Activated naive CD4-positive, alpha-beta T cell treated with anti-CD3 and anti-CD28 coated beads for 36 hours (primary cell): ENCODE measurements at places on chromosomes 1 and 21. TPM values are rescaled to one million over a fixed set of nuclear protein-coding genes. Genes with fewer than 3 reads are reported as not detected.

The TRIM67 gene
- not detected for total RNA-seq

DNA sequence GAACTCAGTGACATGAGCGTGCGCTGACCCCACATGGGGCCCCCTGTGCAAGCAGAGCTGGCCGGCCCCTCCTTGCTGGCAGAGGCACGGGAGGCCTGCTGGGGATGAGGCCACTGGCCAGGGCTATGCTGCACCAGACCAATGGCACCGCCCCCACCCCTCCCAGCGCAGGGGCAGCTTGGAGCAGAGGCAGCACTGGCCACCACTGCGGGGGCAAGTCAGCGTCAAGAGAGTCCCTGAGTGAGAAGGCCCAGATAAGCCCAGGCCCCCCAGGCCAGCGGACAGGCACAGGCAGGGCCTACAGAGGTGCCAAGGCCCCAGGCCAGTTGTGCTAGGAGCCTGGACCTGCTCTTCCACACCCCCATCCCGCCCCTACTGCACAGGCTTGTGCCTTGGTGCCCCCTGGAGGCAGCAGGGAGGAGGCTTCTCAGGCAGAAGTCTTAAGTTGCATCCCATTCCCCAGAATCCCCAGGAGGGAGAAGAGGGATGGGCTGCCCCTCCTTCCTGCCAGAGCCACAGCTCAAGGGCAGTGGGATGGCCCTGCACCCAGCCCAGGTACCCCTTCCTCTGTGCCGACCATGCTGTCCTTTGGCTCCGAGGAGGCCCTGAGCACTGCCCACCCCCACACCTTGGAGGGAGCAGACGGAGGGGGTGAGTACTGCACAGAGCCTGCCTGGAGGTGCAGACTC is 35.8 kb downstream of the EPHX1 start:
- H3K36me3 ChIP-seq = peaks cover 4% of the 10 kb centered on the region
- H3K27me3 ChIP-seq = no peaks in the 10 kb centered on the region
- peak; percentile 49 for DNase-seq
- no peak overlapping the region for H3K4me3 ChIP-seq
- H3K27ac ChIP-seq = no peak overlapping the region

The SPAG17 gene
- total RNA-seq = not detected

DNA sequence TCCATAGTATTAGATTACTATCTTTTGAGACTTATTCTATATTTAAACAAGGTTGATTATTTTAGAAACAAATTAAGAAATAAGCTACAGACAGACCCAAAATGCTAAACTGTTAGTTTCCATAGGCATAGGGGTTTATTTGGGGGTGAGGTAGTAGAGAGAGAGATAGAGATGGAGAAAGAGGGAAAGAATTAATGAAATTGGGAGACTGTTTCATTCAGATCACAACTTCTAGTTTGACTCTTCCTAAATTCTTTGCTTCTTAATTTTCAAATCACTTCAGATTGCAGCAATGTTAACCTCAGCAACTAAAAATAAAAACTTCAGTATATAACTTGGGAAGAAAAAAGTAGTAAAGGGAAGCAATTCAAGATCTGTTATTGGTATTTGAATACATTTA is 3.4 kb downstream of the JUN start:
- peaks cover 18% of the 10 kb centered on the region for H3K36me3 ChIP-seq
- H3K4me3 ChIP-seq = no peak overlapping the region
- H3K27me3 ChIP-seq = peaks cover 8% of the 10 kb centered on the region
- DNase-seq = no peak
- peaks cover 16% of the 10 kb centered on the region for H3K4me1 ChIP-seq
- H3K27ac ChIP-seq = no peak overlapping the region

GRCh38 chr1:240878631-240879030 is 266.7 kb upstream of the GREM2 start:
- H3K27me3 ChIP-seq = no peaks in the 10 kb centered on the region
- H3K4me1 ChIP-seq = no peaks in the 10 kb centered on the region
- H3K4me3 ChIP-seq = no peak overlapping the region
- no peak for DNase-seq
- H3K27ac ChIP-seq = no peak overlapping the region

DNA sequence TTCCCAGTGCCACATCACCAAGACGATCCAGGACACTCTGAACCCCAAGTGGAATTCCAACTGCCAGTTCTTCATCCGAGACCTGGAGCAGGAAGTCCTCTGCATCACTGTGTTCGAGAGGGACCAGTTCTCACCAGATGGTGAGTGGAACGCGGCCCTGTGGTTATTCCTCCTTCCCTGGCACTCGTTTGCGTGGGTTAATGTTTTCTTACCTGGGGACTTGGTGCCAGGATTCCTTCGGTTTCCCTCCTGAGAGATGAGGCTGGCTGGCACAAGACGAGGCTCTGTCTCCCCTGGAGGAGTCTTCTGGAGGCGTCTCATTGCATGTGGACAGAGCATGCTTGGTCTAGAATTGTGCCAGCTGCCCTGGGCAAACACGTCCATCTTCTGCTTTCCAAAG is 29.3 kb downstream of the ATP5PO start:
- H3K27me3 ChIP-seq = no peaks in the 10 kb centered on the region
- no peak overlapping the region for H3K27ac ChIP-seq
- H3K4me3 ChIP-seq = no peak overlapping the region
- no peak for DNase-seq

DNA sequence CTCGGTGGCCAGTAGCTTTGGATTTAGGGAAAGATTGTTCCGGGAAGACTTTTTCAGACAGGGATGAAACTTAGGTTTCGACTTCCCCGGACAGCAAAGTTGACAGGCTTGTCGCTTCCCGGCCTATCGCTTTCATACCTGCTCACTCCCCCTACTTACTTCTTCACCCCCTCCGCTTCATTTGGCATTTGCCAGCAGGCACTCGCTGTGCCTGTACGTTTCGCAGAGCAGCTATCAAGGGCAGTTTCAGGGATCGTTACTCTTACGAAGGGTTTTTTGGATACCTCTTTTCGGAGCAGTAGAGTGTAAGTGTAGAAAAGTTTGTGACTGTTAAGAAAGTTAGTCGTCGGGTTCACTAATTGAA is 393 bp downstream of the BLZF1 start:
- DNase-seq = peak; percentile 42
- H3K27me3 ChIP-seq = no peaks in the 10 kb centered on the region
- no peak overlapping the region for H3K4me3 ChIP-seq
- H3K36me3 ChIP-seq = no peaks in the 10 kb centered on the region
- no peak overlapping the region for H3K27ac ChIP-seq

- no peaks in the 10 kb centered on the region for H3K36me3 ChIP-seq
- H3K4me1 ChIP-seq = peaks cover 64% of the 10 kb centered on the region
- no peak for DNase-seq
- H3K27ac ChIP-seq = no peak overlapping the region
Observed at GRCh38 chr1:54329312-54330003, 76.7 kb downstream of the SSBP3 start.

DNA sequence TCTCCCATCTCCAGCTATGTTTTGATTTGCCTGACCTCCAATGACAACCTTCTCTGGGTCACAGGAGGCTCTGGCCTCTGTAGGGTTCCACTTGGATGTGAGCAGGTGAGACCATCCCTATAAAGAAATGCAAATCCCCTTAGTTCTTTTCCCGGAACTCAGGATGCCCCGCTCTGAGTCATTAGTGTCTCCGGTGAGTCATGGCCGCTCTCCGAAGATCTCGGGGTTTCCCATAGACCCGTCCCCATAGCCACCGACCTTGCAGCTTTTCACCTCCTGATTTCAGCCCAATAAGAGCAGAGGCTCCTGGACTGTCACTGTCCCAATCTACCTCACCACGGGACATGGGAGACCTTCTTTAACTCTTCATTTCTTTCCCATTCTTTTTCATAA is 98.2 kb downstream of the PGBD5 start:
- H3K27me3 ChIP-seq = no peaks in the 10 kb centered on the region
- H3K36me3 ChIP-seq = no peaks in the 10 kb centered on the region
- no peak overlapping the region for H3K27ac ChIP-seq
- H3K4me3 ChIP-seq = no peak overlapping the region

GRCh38 chr1:223716302-223716862 is 4.0 kb downstream of the CAPN2 start:
- H3K36me3 ChIP-seq = peaks cover 8% of the 10 kb centered on the region
- DNase-seq = peak; percentile 49
- H3K4me3 ChIP-seq = peak overlapping the region; percentile 5
- no peaks in the 10 kb centered on the region for H3K27me3 ChIP-seq

The PDC gene
- not detected for total RNA-seq

DNA sequence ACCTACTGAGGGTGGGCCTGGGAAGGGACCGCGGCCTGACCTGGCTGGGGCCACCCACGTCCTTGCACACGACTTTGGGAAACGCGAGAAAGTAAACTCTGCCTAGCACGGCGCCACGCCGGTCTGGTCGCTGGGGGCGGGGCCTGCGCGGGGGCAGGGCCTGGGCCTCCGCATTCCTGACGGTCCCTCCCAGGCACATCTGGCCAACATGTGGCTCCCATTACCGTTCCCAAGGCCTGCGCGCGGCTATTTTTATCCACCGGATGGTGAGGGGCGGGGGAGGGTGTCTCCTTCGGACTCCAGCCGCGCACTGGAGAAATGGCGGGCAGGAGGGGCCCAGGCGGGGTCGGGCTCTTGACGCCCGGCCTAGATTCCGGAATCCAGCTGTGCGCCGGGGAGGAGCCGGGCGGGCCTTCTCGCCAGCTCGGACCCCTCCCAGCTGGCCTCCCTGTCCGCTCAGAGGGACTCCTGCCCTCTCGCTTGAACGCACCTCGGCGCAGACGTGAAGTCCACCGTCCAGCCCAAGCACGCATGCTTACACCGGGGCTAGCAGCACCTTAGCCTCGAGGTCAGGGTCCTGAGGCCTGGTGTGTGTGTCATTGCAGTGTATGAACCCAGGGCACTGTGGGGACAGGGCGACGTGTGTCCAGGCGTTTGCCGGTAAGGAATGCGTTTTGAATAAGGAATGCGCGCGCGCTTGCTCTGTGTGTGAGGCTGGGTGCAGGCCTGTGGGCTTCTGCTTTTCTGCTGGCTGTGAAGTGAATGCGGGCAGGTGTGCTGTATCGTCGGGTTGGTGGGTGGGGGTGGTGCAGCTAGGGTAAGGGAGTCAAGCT is 2.1 kb downstream of the EVA1B start:
- peaks cover 16% of the 10 kb centered on the region for H3K4me1 ChIP-seq
- no peak overlapping the region for H3K27ac ChIP-seq
- DNase-seq = no peak
- H3K27me3 ChIP-seq = peaks cover 5% of the 10 kb centered on the region
- H3K36me3 ChIP-seq = no peaks in the 10 kb centered on the region
- peak overlapping the region; percentile 36 for H3K4me3 ChIP-seq

GRCh38 chr1:114669562-114670082 is at the start of gene DENND2C:
Gene DENND2C, minus strand, starts transcription at chr1:114670049. Its CDS starts 44,065 bp downstream, at chr1:114625984.
- no peaks in the 10 kb centered on the region for H3K36me3 ChIP-seq
- peaks cover 4% of the 10 kb centered on the region for H3K4me1 ChIP-seq
- no peak within 1 kb of the TSS for H3K27ac ChIP-seq
- peak within 1 kb of the TSS; percentile 87 for H3K4me3 ChIP-seq

GRCh38 chr1:63628607-63629006 is 35.4 kb downstream of the PGM1 start:
- H3K27ac ChIP-seq = no peak overlapping the region
- H3K36me3 ChIP-seq = peaks cover 12% of the 10 kb centered on the region
- H3K4me1 ChIP-seq = peaks cover 8% of the 10 kb centered on the region

GRCh38 chr1:21963477-21964217 is 13.2 kb upstream of the CELA3B start:
- H3K4me1 ChIP-seq = peaks cover 3% of the 10 kb centered on the region
- H3K27ac ChIP-seq = peak overlapping the region; percentile 11
- no peaks in the 10 kb centered on the region for H3K27me3 ChIP-seq

DNA sequence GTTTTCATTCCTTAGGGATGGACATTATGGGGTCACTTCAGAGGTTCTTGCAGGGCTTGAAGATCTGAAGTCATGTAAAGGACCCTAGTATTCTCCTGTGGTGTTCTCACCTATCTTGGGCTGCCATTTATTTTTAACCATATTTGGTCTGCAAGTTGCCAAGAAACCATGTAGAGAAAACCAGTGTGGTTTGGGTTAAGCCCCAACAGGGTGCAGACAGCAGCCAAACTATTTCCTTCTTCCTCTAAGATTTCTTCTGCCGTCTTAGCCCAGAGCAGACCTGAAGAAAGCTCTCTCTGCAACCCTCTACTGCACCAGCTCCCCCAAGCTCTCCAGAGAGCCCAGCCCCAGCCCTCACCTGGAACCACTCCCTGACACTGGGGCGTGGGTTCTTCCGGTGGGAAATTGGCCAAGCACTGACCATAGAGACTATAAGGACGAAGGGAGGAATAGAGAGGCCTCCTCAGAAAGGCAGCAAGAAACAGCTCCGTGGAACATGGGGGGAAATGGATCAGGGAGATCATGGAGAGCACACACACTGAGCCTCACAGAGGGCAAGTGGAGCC is 136.6 kb downstream of the SYF2 start:
- peaks cover 45% of the 10 kb centered on the region for H3K4me1 ChIP-seq
- no peaks in the 10 kb centered on the region for H3K27me3 ChIP-seq
- peak overlapping the region; percentile 4 for H3K27ac ChIP-seq

DNA sequence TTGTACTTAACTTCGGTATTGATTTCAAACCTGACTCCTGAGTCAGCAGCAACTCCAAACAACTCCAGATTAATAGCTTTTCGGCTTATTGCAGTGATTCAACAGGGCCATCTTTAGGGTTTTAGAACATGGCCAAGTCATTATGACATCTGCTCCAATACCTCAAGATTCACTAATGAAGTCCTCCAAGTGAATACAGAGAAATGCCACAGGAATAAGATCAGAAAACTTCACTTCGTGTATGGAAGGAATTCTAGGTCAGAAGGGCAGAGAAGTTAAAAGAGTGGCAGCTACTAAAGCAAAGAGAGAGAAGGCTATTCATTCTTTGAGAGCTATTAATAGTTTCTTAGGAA is 7.6 kb upstream of the C1orf116 start:
- no peak overlapping the region for H3K4me3 ChIP-seq
- no peak overlapping the region for H3K27ac ChIP-seq
- H3K36me3 ChIP-seq = peaks cover 5% of the 10 kb centered on the region
- H3K4me1 ChIP-seq = peaks cover 22% of the 10 kb centered on the region
- no peak for DNase-seq

The PROK1 gene
- not detected for total RNA-seq

The CITED4 gene
- 2.4 TPM for total RNA-seq

DNA sequence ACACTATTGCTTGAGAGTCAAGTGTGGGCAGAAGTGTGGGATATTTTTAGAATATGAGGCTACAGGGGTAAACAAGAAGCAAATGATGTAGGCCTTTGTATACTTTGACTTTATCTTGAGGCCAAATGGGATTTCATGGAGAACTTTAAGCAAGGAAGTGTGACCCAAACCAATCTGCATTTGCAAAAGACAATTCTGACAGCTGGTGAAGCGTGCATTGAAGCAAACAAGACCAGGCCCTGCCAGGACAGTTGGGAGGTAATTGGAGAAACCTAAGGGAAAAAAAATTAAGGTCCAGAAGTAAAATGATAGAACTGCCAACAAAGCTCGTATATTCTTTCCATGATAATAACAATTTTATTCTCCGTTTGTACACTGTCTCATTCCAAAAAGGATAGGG is 168.3 kb downstream of the TM2D1 start:
- no peak for DNase-seq
- H3K4me1 ChIP-seq = no peaks in the 10 kb centered on the region
- no peak overlapping the region for H3K27ac ChIP-seq
- no peaks in the 10 kb centered on the region for H3K36me3 ChIP-seq
- H3K4me3 ChIP-seq = no peak overlapping the region
- H3K27me3 ChIP-seq = peaks cover 8% of the 10 kb centered on the region

The OPRD1 gene
- total RNA-seq = not detected

- H3K4me1 ChIP-seq = peaks cover 36% of the 10 kb centered on the region
- DNase-seq = peak; percentile 58
- H3K27me3 ChIP-seq = no peaks in the 10 kb centered on the region
- no peak overlapping the region for H3K27ac ChIP-seq
Observed at GRCh38 chr1:41868241-41868998, 50.3 kb downstream of the HIVEP3 start.
